ENCODE measurements at places on chromosomes 5 and 9.

GRCh38 chr5:16774806-16775205, 158.0 kb upstream of the RETREG1 start:
- DNase-seq = no peak

- DNase-seq = no peak
These were observed 336.8 kb downstream of the GLIS3 start for GRCh38 chr9:3962971-3963642.

- no peak for DNase-seq
These were observed 29.6 kb downstream of the RGS3 start for GRCh38 chr9:113493203-113493520.

- no peak for DNase-seq
These were observed 8.3 kb upstream of the PTAR1 start for GRCh38 chr9:69768101-69768500.

- DNase-seq = no peak
These were observed 83.0 kb upstream of the TNC start for GRCh38 chr9:115200711-115201505.

DNA sequence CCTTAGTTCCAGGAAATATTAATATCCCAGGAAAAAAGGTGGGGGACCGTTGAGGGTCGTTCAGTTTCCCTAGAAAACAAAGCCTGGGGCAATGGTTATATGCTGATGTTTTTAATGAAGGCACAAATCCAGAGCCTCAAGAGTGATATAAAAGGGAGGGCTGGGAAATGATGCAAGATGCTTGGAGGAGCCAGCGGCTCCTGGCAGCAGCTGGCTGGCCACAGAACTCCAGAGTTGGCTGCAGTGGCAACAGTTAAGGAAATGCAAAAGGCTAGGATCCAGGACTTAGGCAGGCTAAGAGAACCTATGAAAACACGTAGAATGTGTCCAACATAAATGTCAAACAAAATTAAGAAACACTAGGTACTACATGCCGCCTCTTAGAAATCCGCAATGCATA, 31.0 kb upstream of the B4GALT1 start:
- DNase-seq = no peak

DNA sequence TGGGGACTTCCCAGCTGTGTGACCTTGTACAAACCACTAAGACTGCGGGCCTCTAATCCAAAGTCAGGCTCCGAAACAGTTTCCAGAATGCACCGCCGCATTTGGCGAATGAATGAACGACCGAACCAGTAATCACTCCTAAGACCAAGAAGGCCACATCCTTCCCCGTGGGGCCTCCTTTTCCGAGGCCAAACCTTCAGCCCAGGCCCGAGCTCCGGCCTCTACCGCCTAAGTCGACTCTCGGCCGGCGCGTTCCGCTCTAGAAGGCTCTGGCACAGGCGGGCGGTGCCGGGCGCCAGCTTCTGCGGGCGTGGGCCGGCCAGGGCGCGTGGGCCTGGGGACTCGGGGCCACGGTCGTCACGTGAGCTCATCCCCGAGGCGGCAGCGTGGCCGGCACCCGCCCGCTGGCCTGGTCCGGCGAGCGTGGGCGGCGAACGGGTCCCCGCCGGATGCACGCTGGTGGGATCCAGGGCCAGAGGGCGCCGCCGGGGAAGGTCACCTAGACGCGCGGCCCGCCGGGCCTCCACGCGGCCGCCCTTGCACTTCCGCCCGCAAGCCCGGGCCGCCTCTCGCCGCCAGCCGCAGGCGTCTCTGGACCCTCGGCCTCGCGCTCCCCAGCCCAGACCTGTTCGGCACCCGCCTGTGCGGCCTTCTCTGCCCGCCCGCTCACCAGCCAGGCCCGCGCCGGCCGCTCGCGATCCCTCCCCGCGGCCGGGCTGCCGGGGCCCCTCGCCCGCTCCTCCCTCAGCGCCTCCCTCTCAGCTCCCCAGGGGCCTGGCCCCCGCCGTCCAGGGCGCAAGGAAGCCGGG, 754 bp downstream of the VDAC1 start:
- peak; percentile 48 for DNase-seq

GRCh38 chr5:170475294-170476000, 28.4 kb upstream of the KCNIP1 start:
- DNase-seq = no peak

GRCh38 chr5:111095982-111096381, 3.8 kb downstream of the WDR36 start:
- no peak for DNase-seq

GRCh38 chr5:57307516-57307915, 133.7 kb downstream of the GPBP1 start:
- no peak for DNase-seq

DNA sequence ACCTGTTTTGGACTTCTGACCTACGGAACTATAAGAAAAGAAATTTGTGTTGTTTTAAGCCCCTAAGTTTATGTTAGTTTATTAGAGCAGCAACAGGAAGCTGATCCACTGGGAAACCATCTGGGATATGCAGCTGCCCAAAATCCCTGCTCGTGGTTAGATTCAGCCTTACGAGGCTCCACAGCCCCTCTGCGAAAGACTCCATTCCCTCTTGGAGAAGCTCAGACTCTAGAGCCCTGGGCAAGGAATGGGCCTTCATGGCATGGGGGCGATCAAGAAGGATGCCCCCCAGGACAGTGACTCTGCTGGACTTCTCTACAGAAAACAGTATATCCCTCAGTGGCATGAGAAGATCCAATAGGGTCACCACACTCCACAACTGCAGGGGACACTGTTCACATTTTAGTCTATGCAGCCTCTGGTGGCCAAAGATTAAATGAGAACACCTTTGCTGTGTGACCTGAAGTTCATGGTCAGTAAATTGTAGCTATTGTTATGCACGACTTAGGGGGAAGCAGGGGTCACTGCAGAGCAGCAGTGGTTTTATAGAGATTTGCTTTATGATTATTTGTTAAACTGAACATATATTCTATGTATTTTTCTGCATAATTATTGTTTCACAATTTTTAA, 21.1 kb downstream of the IRF1 start:
- no peak for DNase-seq

- peak; percentile 25 for DNase-seq
These were observed 609.0 kb upstream of the COX7C start for GRCh38 chr5:86008704-86009103.

DNA sequence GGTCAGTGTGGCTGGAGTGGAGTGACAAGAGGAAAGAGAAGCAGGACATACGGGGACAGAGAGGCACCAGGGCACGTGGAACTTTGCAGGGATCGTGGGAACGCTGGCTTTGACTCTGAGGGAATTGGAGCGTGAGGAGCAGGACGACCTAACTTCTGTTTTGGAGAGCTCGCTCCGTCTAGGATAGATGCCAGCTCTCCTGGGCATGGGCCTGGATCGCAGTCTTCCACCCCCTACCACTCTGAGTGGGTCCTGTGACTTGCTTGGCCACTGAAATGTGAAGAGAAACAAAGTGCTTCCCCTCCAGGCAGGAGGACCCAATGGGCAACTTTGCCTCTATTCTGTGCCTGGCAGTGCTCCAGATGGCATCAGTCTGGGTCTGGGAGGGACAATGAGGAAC, 8.7 kb upstream of the SH3PXD2B start:
- no peak for DNase-seq

DNA sequence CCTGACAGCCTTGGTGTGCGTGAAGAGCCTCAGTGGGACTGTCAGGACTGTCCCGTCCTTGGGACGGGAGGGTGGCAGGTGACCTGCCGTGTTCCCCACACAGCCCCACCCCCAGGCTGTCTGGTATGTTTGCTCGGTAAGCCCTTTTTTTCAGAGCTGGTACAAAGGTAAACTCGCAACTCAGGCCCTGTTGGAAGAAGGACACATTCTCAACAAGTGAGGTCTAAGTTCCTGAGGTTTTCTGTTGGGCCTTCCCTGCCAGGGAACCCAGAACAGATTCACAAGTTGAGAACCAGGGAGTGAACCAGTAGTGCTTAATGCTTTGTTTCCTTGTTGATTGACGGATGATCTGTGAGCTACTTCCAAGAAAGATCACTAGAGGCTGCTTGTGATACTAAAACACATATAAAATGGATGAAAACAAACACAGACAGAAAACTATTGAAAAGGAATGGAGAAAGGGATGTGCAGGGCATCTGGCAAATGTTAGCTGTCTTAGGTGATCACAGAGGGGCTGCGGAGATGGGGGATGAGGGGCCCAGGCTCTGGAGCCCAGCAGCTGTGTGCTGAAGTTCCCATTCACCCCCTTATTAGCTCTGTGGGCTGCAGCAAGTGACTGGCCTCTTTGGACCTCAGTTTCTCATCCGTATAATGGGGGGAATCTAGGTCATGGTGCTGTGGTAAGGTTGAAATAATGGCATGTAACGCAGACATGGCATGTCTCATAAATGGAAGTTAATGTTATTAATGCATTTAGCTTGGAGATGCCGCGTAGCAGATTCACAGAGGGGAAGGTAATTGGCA, 2.7 kb downstream of the NDST1 start:
- DNase-seq = peak; percentile 46

GRCh38 chr9:120513825-120514396, 66.1 kb downstream of the CDK5RAP2 start:
- DNase-seq = no peak

GRCh38 chr5:125898851-125899405, 524.3 kb upstream of the GRAMD2B start:
- no peak for DNase-seq

DNA sequence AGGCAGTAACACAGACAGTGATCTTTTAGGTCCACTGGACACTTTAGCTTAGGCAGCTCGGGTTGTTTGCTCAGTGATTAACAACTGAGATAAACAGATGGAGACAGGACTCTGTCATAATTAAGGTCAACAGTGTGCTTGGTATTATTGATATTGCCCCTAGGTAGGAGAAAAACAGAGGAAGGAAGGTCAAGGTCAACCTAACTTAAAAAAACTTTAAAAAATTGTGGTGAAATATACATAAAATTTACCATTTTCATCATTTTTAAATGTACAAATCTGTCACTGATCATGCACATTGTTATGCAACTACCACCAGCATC, 2.1 kb upstream of the HSPA4 start:
- no peak for DNase-seq

GRCh38 chr5:52794519-52794918, 6.8 kb downstream of the ITGA1 start:
- DNase-seq = no peak

- DNase-seq = no peak
These were observed 4.4 kb downstream of the LRRC8A start for GRCh38 chr9:128886211-128886891.

DNA sequence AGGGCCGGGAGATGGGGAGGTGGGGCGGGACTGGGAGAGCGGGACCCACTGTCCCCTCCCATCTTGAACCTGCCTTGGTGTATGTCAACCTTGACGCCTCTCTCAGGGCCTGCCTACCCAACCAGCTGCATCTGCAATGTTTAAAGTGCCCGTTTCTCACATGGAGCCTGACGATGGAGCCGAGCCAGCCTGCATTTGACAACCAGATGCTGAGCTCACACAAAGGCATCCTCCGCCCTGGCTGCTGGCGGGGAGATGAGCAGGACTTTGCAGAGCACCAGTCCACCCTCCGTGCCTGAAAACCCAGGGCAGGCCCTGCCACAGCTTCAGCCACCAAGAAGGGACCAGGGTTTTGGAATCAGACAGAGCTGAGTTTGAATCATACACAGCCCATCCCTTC, 141.1 kb upstream of the SMIM23 start:
- DNase-seq = no peak

DNA sequence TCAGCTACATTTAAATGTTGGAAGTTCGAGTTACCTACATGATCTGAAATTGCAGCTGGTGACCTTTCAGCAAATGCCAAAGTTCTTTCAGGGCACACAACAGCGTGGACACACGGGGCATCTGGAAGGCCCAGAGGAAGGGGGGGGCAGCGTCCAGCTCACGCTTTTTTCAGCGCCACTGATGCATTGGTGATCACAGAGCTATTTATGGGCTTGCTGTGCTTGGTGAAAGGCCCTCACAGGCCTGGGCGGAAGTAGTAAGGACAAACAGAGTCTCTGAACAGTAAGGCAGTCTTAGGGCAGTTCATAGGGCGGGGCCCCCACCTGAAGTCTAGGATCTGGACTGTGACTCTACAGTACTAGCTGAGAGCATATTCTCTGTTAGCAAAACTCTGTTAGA, 6.6 kb upstream of the FBP2 start:
- no peak for DNase-seq

- DNase-seq = no peak
These were observed 42.5 kb downstream of the ADAM19 start for GRCh38 chr5:157533011-157533481.

GRCh38 chr5:169044962-169045361, 256.0 kb downstream of the SLIT3 start:
- DNase-seq = no peak

- no peak for DNase-seq
These were observed 1095.1 kb downstream of the DTWD2 start for GRCh38 chr5:117893211-117893610.

GRCh38 chr5:2038321-2039179, 155.8 kb upstream of the IRX4 start:
- no peak for DNase-seq

DNA sequence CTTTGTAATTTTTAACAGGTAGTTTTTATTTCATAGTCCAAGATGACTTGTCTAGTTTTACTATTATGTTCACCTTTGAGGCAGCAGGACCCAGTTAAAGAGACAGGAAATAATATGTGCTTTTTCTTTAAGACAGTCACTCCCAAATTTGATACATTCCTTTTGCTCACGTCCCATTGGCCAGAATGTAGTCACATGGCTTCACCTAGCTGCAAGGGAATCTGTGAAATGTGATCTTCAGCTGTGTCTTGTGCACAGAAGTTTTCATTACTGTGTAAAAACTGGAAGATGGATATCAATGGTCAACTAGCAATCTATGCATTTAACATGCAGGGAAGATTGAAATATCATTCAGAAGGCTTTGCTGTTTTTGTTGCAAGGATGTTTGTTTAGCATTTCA, 41.1 kb downstream of the XRCC4 start:
- DNase-seq = no peak

GRCh38 chr9:93830012-93830596, 125.1 kb downstream of the BARX1 start:
- DNase-seq = no peak

- DNase-seq = no peak
These were observed 159.5 kb upstream of the SHB start for GRCh38 chr9:38228331-38229103.

- no peak for DNase-seq
These were observed 32.4 kb downstream of the GNAQ start for GRCh38 chr9:77999231-77999631.

Measured in Calu3 (cell line).